ENCODE measurements at places on chromosomes 12 and 14.
A peak's percentile ranks its signal among the peaks of the same experiment; 100 is the strongest.

DNA sequence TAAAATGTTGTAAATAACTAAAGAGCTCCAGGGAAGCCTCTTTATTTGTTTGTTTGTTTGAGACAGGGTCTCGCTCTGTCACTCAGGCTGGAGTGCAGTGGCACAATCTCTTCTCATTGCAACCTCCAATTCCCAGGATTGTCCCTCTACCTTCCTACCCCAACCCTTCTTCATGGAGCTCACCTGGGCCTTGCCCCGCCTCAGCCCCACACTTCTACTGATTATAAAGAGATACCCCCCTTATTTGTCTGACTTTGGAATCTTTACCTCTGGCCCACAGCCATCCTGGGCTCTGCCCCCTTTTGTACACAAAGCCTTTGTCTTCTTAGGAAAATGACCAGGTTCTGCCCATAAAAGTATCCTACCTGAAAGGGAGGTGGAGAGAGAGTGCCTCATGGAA is 9.1 kb upstream of the BLTP3B start:
- no peak for DNase-seq

GRCh38 chr12:123263196-123263817 is 8.3 kb downstream of the CDK2AP1 start:
- no peak for DNase-seq

DNA sequence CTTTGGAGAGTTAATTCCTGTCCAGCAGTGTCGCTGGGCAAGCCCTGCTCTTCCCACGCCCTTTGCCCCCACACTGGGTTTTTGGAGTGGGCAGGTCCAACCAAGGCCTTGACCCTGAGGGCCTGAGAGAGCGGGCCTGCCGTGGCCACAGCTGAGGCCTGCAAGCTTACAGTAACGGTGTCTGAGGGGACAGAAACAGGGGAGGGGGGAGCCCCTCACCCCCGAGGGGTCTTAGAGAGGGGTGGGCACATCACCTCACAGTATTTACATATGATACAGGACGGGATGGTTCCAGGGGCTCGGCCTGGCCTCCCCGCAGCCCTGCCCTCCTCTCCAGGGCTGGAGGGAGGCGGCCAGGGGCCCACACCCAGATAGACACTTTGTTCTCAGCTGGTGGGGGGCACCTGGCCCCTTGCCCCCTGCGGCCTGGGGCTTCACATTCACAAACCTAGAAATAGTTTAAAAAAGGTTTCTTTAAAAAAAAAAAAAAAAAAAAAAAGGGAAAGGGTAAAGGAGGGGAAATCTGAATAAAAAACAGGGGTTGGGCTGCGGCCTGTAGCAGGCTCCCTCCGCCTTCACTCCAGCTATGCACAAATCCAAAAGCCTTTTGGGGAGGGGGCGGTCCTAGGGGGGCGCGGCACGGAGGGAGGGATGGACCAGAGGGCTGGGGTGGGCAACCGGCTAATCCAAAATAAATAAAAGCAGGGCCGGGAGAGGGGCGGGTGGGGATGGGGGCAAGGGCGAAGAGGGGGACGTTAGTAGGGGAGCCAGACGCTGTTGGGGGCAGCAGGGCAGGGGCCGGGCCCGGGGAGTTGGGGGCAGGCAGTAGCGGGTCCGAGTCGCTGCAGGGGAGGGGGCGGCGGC is 14.8 kb upstream of the PLA2G1B start:
- no peak for DNase-seq

DNA sequence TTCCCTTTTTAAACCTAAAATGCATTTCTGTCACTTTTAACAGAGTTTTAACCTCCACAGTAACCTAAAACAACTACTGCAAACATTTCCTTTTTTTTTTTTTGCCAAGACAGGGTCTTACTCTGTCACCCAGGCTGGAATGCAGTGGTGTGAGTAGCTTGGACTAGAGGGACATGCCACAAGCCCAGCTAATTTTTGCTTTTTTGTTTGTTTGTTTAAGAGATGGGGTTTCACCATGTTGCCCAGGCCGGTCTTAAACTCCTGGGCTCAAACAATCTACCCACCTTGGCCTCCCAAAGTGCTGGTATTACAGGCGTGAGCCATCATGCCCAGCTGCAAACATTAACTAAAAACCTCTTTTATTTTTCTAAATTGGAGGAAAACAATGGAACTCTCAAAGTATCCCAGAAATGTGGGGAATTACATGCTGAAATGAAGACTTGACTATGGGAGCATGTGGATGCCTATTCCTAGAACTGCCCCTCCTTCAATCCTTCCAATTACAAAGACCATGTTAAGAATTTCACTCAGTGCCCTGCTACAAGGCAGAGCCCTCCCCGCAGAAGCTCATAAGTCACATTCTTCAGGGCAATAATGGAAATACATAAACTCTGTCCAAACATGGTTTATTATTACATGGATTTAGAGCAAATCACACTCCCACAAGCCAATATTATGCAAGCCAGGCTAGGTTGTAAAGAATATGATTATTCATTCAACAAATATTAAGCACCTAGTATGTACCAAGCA is 66.9 kb downstream of the C12orf56 start:
- DNase-seq: no peak

DNA sequence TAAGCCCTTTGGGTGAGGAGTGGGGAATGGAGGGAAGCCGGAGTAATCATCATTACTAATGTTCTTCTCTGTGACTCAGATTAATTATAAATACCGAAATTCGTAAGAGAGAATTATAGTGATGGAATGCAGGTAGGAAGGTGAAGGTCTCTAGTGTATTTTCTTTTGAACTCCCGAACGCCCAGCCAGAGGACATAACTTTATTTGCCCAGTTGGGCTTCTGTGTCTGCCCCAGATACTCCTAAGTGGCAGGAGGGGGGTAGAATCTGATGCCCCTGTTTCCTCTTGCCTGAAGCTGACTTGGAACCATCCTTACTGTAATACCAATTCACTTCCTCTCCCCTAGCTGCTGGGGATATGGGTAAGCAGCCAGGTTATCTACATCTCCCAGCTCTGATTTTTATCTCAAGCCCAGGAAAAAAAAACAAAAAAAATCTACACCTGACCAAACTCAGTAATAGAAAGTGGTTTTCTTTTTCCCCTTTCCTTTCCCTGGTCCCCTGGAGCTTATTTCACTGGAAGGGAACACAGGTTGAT is 84.4 kb upstream of the CISTR start:
- DNase-seq: no peak

DNA sequence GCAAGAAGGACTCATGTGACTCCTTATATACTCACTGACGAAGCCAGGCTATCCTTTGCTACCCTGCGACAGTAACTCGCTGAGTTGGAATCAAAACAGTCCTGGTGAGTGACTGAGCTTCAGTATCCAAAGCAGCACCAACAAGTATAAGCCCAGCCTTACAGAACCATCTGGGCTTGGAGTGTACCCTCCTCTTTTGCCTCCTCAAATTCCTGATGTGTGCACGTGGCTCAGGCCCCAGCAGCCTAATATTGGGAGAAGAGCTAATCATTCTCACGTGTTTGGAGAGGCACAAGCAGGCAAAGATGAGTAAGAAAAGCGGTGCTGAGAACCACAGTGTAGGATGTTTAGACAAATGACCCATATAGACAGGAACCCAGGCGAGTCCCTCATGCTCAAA is 34.4 kb downstream of the PPTC7 start:
- no peak for DNase-seq

GRCh38 chr14:21781543-21781942 is 107.9 kb upstream of the OR4E1 start:
- no peak for DNase-seq

- no peak for DNase-seq
Observed at GRCh38 chr14:50044042-50044651, 72.2 kb downstream of the VCPKMT start.

DNA sequence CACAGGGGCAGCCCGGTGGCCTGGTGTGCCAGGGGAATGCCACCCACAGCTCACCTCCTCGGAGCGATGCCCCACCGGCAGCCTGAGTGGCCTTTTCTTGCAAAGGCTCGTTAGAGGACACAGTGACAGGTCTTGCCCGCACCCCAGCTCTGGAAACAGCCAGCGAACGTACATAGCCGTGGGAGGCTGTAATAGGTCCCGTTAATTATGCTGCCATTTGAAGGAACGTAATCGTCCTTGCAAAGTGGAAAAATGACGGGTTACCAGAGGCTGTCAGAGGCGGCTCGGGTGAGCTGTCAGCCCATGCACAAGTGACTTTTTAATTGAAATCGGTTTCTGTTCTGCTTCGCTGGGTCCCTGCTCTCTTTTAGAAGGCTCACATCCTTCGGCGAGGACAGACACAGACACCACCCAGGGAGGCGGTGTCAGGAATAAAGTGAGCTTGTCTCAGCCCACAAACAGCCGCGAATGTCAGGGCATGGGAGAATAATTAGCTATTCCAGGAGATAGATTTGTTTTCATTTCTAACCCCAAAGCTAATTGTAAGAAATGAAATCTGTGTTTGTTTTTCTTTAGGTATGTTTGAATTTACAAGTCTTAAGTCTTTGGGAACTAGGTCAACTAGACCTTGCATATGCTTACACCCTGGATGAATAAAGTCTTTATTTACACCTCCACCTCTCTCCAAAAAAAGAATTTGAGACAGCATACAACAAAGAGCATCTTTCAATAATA is 77.2 kb upstream of the RFLNA start:
- DNase-seq: no peak

GRCh38 chr14:75533791-75534555 is 11.7 kb downstream of the BATF start:
- no peak for DNase-seq

DNA sequence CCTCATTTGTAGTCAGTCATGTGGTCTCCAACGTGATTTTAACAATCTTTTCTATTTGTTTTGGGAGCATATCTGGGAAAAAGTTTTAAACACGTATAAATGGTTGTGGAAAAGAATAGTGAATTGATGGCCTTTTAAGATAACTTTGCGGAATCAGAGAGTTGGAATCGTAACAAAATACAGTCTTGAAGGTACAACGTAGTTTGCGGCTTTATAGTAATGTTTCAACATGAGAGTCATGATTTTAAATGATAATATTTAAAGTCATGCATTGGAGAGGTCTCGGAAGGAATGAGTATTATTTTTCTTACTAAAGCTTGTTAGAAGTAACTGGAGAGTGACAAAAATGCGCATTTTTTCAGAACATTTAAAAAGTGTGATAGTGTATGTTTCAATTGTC is 1.6 kb downstream of the AEBP2 start:
- no peak for DNase-seq

- DNase-seq: no peak
Observed at GRCh38 chr12:131128556-131128955, 174.8 kb downstream of the ADGRD1 start.

GRCh38 chr14:69326611-69327010 is 66.7 kb downstream of the GALNT16 start:
- DNase-seq: peak; percentile 35

DNA sequence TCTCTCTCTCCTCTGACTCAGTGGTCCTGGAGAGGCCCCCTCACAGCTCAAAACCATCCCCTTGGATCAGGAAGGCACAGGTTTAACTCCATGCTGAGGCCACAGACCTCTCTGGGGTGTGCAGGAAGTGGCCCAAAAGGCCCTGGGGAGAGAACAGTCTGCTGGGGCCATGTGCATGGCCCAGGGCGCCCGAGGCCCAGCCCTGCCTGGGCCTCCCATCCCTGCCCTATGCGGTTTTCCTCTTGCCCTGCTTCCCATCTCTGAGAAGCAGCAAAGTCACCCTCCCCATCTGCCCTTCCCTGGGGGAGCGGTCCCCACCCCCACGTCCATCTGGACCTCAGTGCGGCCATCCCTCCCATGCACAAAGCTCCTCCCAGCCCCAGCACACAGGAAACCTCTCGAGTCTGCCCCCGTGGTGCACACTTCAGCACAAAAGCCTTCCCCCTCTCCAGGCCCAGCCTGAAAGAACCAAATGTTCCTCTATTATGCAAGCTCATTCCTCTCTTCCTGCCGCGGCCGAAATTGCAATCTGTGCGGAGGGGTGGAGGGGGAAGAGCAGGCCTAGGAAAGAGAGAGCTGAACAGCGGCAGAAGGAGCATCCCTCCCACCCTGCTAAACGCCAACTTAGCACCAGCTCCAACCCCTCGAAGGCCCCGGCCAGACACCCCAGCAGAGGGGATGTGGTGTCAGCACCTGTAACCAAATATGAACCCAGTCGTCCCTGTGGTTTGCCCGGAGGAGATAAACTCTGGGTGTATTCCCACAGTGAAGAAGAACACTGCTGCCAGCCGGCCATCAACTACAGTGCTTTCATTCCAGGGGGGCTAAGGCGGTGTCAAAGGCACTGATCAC is 108.5 kb downstream of the SCARB1 start:
- DNase-seq: no peak

- DNase-seq: no peak
Observed at GRCh38 chr14:77338302-77338701, 17.5 kb downstream of the GSTZ1 start.

DNA sequence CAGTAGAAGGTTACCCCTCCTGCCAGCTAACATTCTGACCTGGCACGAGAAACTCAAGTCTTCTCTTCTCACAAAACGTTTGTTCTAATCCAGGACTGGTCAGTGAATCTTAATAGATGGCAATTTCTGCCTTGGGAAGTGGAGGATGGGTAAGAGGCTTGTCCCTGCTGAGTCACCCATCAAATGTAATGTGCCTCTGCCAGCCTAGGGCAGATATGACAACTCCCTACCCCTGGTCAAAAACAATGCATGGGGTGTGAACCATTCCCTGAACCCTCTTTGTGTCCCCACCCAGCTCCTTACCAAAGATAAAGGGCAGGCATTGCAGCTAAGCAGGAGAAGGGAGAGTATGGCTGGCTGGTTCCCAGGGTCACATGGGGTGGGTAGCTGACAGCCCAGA is 1052.9 kb downstream of the GALC start:
- no peak for DNase-seq

DNA sequence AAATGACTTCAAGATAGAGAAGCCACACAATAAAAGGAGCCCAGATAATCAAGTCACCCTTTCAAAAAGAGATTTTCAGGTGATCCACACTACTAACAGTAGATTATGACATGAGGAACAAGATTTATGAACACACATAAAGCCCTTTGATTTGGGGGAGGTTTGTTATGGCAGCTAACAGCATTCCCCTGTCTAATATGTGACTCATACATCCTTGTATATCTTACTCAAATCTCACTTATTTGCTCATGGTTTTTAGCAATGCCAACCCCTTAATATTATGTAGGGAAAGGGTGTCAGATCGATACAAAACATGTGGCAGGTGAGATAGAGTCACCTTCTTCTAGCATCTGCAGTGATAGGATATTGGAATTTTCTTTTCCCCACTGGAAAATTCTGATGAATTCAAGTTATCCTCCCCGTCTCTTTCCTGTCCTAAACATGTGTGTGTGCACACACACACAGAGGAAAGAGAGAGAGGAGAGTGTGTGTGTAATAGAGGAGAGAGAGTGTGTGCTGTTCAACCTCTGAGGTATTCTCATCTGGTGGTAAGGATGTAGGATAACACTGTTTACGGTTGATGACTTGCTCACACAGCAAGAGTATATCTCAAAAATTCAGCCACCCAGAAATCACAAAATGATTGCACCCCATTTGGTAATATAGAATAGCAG is 319.9 kb downstream of the KCNC2 start:
- no peak for DNase-seq

Data from activated CD8-positive, alpha-beta memory T cell treated with anti-CD3 and anti-CD28 coated beads, Interleukin-2, amount 50 U/mL, for 48 hours (primary cell).